ENCODE measurements at places on chromosomes 2 and 18. TPM values are rescaled to one million over a fixed set of nuclear protein-coding genes. Genes with fewer than 3 reads are reported as not detected.

GRCh38 chr2:143258126-143258892 lies 129.1 kb downstream of the ARHGAP15 start:
- DNase-seq: no peak

- DNase-seq: no peak
These were observed 1668.7 kb downstream of the SUCLG1 start for GRCh38 chr2:82790206-82791021.

MCFD2 gene
- polyA plus RNA-seq: 99.2 TPM

DNA sequence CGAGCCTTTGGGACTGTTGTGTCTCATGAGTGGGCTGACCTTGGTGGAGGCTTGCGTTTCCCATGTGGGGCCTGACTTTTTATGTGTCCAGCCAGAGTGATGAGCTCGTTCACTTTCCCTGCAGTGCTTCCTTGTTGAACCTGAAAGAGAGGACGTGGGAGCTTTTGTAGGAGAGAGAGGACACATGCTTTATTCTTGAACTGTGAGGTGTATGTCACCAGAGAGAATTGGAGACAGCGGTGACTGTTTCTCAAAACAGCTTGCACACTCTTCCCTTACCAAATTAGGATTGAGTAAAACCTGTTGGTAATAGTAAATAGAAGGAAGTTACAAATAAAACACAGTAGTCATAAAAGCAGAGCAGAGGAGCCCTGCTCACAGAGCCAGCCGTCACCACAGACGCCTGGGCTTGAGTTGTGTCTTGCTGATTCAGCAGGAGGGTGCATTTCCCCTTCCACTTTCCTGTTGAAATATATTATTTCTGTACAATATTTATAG lies 60.7 kb downstream of the INPP4A start:
- no peak for DNase-seq
